ENCODE measurements at places on chromosomes 5 and 9. TPM values are rescaled to one million over a fixed set of nuclear protein-coding genes. Genes with fewer than 3 reads are reported as not detected.

Gene PPP2R2B
- 1.8 TPM for total RNA-seq

DNA sequence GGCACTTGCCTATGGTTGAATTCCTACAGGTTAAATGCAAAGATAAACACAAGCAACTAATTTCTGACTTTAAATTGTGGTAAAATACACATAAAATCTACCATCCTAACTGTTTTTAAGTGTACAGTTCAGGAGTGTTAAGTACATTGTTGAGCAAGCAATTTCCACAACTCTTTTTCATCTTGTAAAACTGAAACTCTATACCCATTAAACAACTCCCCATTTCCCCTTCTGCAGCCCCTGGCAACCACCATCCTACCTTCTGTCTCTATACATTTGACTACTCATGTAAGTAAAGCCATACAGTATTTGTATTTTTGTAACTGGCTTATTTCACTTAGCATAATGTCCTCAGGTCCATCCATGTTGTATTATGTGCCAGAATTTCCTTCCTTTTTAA is 38.5 kb upstream of the STX17 start:
- DNase-seq = no peak

- DNase-seq = no peak
These were observed 4.8 kb upstream of the HSPA9 start for GRCh38 chr5:138580001-138580400.

Gene PTGR1
- 87.1 TPM for total RNA-seq

Gene ADAMTS12
- 17.4 TPM for total RNA-seq

DNA sequence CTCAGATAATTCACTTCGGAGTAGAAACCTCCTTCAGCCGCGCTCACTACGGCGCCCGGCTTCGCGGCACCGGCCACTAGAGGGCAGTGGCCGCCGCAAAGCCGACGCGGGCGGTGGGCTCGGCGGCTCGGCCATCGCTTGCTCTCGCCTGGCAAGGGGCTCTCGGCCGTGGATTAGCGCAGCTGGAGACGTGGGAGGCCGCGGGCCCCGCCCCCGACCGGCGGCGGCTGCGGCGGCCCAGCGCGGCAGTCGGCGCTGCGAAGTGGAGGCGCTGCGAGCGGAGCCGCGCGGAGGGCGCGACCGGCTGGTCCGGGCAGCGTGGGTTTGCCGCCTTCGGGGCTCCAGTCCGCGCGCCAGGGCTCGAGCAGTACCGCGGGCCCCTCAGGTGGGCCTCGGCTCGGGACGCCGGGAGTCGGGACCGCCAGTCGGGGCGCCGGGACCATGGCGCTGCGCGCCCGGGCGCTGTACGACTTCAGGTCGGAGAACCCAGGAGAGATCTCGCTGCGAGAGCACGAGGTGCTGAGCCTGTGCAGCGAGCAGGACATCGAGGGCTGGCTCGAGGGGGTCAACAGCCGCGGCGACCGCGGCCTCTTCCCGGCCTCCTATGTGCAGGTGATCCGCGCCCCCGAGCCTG is at the start of gene SNX18:
TSS of gene SNX18 (plus strand) at position 248 of the 634 bp plus-strand sequence. CDS start at position 442, 194 bp downstream.
- peak; percentile 87 for DNase-seq

DNA sequence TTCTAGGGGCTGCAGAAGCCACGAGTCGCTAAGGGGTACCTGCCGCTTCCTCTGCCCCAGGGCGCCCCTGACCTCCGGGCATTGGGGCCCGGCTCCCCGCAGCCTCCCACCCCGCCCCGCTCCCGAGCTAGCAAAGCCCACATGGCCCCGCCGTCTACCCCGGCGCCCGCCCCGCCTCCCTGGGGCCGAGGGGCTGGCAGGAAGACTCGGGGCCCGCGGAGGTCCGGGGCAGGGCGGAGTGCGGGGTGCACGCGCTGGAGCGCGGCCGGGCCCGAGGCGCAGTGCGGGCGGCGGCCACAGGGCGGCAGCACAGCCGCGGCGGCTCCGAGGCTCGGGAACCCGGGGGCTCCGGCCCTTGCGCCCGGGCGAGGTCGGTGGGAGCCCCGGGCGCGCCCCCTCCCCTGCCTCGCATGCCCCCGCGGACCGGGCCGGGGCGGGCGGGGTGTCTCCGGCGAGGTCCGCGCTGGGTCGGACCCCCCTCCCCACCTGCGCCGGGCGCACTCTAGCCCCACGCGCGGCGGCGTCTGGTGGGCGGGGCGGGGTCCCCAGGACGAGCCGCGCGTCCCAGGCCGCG is 6.7 kb downstream of the NRARP start:
- DNase-seq = no peak

- no peak for DNase-seq
These were observed 24.6 kb downstream of the CSF2 start for GRCh38 chr5:132098151-132098594.

All from breast epithelium (tissue), 4 donors.